ENCODE measurements at places on chromosomes 4 and X.

- DNase-seq = no peak
Observed at GRCh38 chr4:69640289-69640688, 847 bp upstream of the UGT2A2 start.

GRCh38 chr4:16685536-16685935 is 212.9 kb downstream of the LDB2 start:
- no peak for DNase-seq

GRCh38 chr4:762211-763190 is 56.9 kb downstream of the PCGF3 start:
- DNase-seq = no peak

DNA sequence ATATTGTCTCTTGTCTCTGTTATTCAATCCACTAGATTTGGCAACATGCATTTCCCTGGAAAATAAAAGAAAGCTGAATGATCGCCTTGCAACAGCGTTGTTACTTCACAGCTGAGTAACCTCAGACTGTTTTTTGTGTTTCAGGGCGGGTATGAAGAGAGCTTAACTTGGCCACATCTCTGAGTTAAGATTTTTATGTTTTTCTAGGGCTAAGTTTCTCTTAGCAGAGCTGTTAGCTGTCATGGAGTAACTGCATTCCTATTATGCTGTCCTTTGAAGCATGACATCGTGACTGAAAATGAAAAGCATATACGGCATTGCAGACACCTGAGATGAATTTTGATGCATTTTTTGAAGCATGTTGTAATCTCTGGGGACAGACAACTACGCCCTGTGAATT is 1798.9 kb downstream of the PCDH7 start:
- DNase-seq = no peak

GRCh38 chr4:81652069-81652478 is 180.4 kb upstream of the RASGEF1B start:
- DNase-seq = no peak

DNA sequence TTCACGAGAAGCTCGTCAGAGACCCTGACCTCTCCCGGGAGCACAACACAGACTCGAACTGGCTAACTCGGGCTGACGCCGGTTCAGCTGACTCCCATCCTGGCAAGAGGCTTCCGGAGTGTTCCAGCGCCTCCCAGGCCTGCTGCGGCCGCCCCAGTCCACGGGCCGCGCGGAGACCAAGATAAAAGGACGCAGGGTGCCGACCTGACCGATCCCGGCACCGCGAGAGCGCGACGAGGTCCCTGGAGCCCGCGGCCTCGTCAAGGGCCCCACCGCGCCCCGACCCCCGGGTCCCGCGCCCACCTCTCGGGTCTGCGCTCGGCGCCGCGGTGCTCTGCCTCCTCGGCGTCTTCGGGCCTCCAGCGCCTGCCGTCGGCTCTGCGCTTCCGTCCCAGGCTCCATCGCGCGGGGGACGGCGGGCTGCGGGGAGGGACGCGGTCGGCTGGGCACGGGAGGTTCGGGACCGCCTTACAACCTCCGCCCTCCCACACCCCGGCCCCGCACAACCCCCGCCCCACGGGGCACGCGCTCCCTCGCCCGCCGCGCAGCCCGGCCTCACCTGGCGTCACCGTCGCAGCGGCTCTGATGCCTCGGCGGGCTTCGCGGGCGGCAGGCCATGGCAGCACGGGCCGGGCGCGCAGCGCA is 426 bp downstream of the SLBP start:
- DNase-seq = no peak

GRCh38 chr4:147340111-147340510 is 140.8 kb upstream of the EDNRA start:
- no peak for DNase-seq

DNA sequence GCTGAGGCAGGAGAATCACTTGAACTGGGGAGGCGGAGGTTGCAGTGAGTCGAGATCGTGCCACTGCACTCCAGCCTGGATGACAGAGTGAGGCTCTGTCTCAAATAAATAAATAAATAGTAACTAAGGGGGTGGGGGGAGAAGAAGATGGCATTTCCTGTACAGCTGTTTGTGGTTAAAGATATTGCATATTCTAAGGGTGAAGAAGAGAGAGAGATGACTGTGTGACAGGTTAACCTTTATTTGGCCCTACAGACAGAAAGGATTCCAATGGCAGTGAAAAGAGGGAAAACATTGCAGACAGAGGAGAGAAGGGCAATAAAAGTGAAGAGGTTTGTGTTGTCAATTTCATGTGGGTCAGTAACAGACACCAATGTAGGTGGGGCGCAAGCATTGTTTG is 9.4 kb downstream of the TASL start:
- no peak for DNase-seq

DNA sequence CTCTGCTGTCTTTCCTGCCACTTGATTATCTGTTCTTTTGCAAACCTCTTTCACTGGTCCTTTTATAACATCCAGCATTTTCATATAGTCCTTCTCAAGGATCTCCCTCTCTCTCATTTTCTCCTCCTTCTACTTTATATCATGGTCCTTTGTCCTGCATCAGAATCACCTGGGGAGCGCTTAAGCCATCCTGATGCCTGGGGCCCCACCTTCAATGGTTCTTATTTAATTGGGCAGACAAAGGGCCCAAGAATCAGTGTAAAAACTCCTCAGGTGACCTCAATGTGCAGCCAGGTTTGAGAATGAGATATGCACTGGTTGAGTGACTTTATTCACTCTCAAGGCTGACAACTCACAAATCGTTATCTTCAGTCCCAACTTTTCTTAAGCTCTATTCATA is 283.9 kb downstream of the UNC5C start:
- DNase-seq = no peak

GRCh38 chr4:57194068-57194611 is 84.0 kb upstream of the IGFBP7 start:
- no peak for DNase-seq

- no peak for DNase-seq
Observed at GRCh38 chr4:163920426-163920825, 425.9 kb downstream of the TMA16 start.
